Left renal pelvis (tissue), 4 donors: ENCODE measurements at places on chromosomes 12 and 14. TPM values are rescaled to one million over a fixed set of nuclear protein-coding genes. Genes with fewer than 3 reads are reported as not detected.

PPP4R4 gene
- polyA plus RNA-seq: 0.29 TPM

GPR84 gene
- 0.26 TPM for polyA plus RNA-seq

BATF gene
- polyA plus RNA-seq: 1.3 TPM

GYS2 gene
- not detected for polyA plus RNA-seq

LALBA gene
- not detected for polyA plus RNA-seq

NEUROD4 gene
- not detected for polyA plus RNA-seq

PTMS gene
- polyA plus RNA-seq: 503 TPM

ADAMTS20 gene
- 0.35 TPM for polyA plus RNA-seq

TTC9 gene
- polyA plus RNA-seq: 3.2 TPM

DTX1 gene
- 16.0 TPM for polyA plus RNA-seq

ZDHHC22 gene
- polyA plus RNA-seq: 0.33 TPM

CLEC1A gene
- 2.6 TPM for polyA plus RNA-seq

CEBPE gene
- 0.50 TPM for polyA plus RNA-seq

NOXRED1 gene
- polyA plus RNA-seq: 2.4 TPM

FCF1 gene
- polyA plus RNA-seq: 69.5 TPM

PTPN21 gene
- polyA plus RNA-seq: 39.9 TPM

PIK3C2G gene
- 0.18 TPM for polyA plus RNA-seq

MGAT2 gene
- 11.5 TPM for polyA plus RNA-seq

FBXO21 gene
- 60.5 TPM for polyA plus RNA-seq

FOXG1 gene
- polyA plus RNA-seq: 0.03 TPM

LTA4H gene
- polyA plus RNA-seq: 142 TPM

OR4N5 gene
- polyA plus RNA-seq: not detected

BLTP3B gene
- 25.8 TPM for polyA plus RNA-seq

KRT74 gene
- polyA plus RNA-seq: not detected

KRT3 gene
- polyA plus RNA-seq: not detected

INF2 gene
- 51.3 TPM for polyA plus RNA-seq
